T-helper 2 cell (primary cell): ENCODE measurements at places on chromosomes 1 and 21.

GRCh38 chr1:220908757-220909156, 29.5 kb downstream of the HLX start:
- no peak for DNase-seq

DNA sequence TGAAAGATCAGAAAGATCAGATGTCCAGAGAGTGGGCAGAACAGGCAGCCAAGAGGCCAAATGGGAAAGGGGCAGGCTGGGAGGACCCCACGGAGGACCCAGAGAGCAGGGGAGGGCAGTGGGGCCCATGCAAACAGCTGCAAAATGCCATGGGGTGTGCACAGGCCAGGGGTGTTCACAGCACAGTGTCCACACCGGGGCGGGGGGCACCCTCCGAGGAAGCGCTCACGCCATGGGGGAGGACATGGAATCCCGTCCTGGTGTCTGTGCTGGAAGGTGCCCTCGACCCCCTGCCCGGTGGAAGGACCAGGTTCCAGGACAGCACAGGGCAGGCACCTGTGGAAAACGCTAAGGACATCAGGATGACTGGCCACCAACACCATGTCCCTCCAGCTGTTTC, 1.5 kb downstream of the INTS11 start:
- no peak for DNase-seq

DNA sequence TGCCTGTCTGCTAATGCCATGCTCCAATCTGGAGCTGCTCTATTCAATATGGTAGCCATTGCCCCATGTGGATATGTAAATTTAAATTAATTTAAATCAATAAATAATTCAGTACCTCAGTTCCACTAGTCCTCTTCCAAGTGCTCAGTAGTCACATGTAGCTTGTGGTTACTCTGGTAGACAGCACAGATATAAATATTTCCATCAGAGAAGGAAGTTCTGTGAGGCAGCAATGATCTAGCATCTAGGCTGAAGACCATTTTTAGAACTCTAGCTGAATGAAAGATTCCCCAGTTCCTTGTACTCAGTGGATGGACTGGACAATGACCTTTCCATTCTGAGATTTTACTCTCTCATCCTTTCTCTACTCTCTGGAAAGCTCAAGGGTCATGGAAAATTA, 25.8 kb upstream of the CAPZB start:
- no peak for DNase-seq

GRCh38 chr1:5415606-5416005, 576.6 kb downstream of the NPHP4 start:
- no peak for DNase-seq

- DNase-seq, result no peak
These were observed 45.7 kb downstream of the NAV1 start for GRCh38 chr1:201584471-201585092.

- DNase-seq, result no peak
These were observed 1.3 kb downstream of the FOXJ3 start for GRCh38 chr1:42333662-42334239.

GRCh38 chr1:153231785-153232184, 14.4 kb downstream of the PRR9 start:
- no peak for DNase-seq

DNA sequence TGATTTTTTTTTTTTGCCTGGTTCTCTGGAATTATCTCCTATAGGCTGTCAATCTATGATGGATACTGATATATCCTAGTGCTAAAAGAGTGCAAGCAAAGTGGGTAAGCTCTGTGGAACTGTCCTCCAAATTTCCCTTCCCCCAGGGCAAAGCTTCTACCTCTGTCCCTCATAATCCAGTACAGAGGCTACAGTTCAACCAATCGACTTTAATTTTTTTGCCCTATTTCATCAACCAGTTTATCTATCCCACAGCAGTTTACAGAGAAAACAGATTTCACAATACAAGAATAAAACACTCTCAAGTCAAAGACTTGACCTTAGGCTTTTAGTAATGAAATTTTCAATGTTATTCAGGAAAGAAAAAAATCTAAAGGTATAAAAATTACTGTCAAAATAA, 13.9 kb downstream of the PUM1 start:
- no peak for DNase-seq

- DNase-seq, result no peak
These were observed 9.1 kb upstream of the CDK18 start for GRCh38 chr1:205495237-205495823.

DNA sequence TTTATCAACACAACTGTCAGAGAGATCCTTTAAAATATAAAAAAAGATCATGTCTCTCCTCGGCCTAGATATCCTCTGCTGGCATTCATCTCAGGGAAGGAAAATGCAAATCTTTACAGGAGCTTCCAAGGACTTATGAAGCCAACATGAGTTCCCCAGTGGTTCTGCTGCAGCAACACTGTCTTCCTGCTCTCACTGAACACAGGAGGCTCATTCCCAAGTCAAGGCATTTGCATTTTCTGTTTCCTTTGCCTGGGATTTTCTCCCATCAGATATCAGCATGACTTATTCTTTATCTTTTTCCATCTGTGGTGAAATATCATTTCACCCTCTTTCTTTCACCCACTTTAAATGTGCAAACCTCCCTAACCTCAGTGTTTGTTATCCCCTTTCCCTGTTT, 513.8 kb upstream of the ZP4 start:
- DNase-seq, result no peak

DNA sequence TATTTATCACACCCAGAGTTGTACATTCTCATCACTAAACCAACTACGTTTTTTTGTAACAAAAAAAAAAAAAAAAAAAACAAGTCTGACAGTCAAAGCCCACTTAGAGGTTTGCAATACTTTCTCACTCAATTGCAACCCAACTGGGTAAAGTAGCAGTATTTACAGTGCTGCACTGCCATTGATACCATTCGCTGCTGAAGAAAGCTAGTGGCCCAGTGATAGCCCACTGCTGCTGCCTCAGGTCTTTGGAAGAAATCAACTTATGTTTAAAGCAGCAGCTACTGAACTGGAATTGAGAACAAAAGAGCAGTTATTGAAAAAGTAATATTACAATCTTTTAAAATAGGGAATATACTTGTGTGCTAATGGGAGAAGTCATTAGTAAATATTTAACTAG, 2.7 kb downstream of the HNRNPU start:
- DNase-seq, result no peak

GRCh38 chr1:125118147-125118993, 3933.6 kb downstream of the SRGAP2C start:
- DNase-seq, result no peak

DNA sequence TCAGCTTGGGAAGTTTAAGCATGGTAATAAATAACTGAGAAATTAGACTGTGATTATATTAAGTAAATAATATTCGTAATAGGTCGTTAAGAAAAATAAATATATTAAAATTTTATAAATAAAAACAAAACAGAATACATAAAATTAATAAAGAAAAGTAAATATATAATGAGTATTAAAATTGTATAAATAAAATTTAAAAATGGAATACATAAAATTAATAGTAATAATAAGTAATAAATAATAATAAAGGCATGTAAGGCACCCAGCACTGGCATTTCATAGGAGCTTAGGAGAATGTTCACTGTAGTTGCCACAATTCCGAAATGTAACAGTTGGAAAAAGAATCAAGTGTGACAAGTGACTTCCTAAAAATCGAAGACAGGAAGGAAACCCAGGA, 45.8 kb upstream of the FHAD1 start:
- no peak for DNase-seq

GRCh38 chr1:245605480-245606156, 450.8 kb downstream of the KIF26B start:
- no peak for DNase-seq

GRCh38 chr1:36622741-36623648, 140.3 kb upstream of the CSF3R start:
- DNase-seq, result no peak

DNA sequence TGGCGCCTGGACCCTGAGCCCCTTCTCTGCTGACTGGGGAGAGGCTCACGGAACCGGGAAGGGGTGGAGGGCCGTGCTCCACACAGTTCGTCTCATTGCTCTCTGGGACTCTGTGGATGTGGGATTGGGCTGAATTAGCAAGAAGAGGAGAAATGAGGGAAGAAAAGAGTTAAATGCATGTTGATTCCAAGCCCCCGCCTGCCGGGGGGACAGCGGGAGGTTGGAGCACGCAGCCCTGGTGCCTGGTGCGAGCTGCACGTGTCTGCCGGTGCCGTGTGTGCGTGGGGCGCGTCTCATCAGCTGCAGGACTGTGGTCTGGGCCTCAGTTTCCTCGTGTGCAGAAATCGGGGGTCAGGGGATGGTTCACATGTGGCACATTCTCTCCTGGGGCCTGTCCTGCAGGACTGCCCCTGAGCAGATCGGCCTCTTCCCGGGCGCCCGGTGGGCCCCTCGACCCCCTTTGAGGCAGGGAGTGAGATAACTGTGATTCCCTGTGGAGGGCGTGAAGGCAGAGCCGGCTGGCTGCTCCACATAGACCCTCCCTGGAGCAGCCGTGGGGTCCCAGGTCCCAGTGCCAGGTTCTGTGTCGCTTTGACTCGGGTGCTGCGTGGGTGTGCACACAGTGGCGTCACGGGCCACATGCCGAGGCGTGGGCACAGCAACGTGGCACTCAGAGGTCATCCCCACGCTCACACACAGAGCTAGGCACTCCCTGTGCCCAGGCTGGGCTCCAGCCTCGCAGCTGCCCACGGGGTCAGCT, 11.4 kb downstream of the SAMD11 start:
- no peak for DNase-seq

DNA sequence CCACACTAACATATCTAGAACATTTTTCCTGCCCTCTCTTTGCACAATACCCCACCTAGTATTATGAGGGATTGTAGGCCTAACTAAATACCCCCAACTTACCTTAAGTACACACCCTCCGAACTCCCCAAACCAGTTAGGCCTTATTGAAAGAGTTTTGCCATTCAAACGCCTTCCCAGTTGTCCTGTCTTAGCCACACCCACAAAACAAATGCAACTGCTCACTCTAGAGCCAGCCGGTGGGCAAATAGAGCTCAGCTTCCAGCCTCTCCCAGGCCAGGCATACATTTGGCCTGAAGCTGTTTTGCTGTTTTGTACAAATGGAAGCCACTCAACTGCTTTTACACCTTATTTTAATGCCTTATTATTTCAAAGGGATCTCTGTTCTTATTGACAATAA, 224.2 kb upstream of the RUNX1 start:
- no peak for DNase-seq

DNA sequence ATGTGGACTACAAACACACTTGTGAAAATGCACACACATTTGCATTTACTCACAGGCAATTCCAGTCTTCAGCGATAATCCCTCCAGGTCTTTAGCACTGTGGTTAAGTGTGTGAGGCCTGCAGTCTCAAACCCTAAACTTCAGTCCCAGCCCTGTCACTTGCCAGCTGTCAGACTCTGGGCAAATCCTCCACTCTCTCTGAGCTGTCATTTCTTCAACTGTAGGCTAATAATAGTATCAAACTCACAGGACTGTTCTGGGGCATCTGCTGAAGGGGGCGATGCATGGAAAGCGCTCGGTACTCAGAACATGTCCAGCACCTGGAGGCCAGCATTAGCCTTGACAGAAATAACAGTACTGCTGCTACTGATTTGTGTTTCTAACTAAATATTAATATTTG, 48.2 kb downstream of the NEK2 start:
- DNase-seq, result no peak

- DNase-seq, result no peak
These were observed 315.8 kb upstream of the USP24 start for GRCh38 chr1:55530749-55531478.
